ENCODE measurements at places on chromosomes 5 and 9.
A peak's percentile ranks its signal among the peaks of the same experiment; 100 is the strongest.

DNA sequence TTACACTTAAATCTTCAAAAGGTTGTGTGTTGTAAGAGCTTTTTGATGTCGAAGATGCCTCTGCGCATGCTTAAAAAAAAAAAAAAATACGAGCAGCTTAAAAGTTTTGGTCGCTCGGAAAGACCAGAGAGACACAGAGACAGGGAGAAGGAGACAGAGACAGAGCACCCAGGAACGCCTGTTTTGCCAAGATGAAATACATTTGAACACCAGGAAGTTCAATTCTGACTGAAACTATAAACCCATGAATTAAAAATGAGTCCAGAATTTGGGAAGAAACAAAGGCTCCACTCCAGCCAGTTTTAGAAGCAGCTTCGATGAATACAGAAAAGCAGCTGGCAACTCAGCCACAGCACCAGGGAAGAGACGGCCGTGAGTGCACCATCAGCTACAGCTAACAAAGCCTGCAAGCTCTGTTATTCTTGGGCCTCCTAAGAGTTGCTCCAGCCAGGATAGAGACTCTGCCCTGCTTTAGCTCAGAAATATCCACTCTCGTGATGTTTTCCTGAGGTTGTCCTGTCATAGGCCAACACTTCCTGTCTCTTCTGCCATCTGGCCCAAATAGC lies 2.5 kb upstream of the ZNF474 start:
- DNase-seq, result peak; percentile 11

- peak; percentile 56 for DNase-seq
These were observed 13.5 kb upstream of the ANKRD18B start for GRCh38 chr9:33510262-33511183.

DNA sequence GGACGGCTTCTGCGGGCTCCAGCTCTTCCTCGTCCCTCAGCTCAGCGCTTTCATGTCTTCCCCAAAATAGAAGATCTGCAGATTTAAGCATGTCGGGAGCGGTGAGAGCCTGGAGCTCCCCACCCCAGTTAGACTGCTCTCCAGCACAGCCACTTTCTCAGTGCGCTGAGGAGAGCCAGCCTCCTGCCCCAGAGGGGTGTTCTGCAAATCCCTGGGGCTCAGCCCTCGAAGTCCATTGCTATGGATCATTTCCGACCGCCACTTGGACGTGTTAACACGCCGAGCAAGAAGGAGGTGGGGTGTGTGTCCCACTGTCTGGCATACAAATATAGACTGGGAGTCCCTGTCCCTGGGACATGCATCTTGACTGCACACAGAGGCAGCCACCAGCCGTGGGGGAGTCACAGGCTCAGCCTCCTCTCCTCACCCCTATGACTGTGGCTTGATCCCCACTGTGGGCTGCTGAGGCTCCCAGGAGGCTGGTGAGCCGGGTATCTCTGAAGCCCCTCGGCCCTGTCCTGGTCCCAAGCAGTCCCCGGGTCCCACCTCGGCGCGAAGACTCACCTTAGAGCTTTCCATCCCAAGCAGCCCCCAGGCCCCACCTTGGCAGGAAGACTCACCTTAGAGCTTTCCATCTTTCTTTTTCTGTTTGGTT lies 30.0 kb upstream of the RNF130 start:
- no peak for DNase-seq

GRCh38 chr5:81950996-81951395 lies 20.8 kb upstream of the ATG10 start:
- DNase-seq, result no peak

- DNase-seq, result no peak
These were observed 216.6 kb downstream of the SGCD start for GRCh38 chr5:156543348-156544145.

GRCh38 chr9:77325058-77325457 lies 147.7 kb downstream of the VPS13A start:
- no peak for DNase-seq

DNA sequence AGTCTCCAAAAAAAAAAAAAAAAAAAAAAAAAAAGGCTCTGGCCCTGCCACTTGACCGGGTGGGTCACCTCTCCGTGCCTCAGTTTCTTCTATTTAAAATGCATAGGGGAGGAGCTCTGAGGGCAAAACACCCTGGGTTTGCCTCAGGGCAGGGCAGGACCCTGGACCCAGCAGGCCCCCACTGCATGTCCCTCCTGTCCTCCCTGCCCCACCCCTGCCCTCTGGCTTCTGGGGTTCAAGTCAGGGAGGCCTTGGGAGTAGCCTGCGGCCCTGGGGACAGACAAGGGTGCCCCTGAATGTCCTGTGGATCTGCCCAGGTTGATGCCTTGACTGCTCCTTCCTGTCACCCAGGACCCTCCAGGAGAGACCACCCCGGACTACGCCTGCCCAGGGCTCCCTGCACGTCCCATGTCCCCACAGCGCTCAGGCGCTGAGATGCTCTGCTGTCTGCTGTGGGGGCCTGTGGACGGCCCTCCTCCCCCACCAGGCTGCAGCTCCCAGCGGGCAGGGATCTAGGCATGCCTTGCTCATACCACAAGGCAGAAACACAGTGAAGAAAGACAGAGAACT lies 35.4 kb downstream of the ADAMTS2 start:
- no peak for DNase-seq

Data from hippocampal formation (tissue), 2 donors.